NCI-H146 (cell line): ENCODE measurements at places on chromosomes 5 and 9.

DNA sequence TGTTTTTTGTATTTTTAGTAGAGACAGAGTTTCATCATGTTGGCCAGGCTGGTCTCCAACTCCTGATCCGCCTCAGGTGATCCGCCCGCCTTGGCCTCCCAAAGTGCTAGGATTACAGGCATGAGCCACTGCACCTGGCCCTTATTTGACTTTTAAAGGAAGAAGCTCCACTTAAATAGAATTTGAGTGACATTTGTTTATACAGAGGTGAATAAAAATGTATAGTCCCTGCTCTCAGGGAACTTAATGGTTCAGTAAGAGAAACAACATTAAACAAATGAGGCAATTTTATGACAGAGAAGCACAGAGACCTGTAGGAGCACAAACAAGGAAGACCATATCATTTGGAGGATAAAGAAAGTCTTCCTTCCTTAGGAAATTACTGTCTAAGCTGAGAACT, 65.7 kb downstream of the C9orf152 start:
- DNase-seq, result peak; percentile 38

GRCh38 chr9:122180633-122181032, 20.9 kb downstream of the MORN5 start:
- DNase-seq, result peak; percentile 74

DNA sequence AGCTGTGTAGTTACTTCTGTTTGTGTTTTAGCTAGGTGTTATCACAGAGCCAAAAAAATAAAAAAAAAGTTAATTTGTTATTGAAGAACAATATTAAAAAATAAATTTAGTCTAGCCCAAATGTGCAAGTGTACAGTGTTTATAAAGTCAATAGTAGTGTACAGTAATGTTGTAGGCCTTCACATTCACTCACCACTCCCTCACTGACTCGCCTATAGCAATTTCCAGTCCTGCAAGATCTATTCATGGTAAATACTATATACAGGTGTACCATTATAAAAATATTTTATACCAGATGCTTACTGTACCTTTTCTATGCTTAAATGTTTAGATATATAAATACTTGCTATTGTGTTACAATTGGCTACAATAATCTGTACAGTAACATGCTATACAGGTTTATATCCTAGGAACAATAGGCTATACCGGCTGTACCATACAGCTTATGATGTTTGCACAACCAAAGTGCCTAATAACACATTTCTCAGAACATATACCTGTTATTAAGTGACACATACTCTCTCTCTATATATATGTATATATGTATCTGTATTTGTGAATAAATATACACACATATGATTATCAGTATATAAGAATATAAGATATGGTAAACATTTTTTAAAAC, 341.4 kb upstream of the EDIL3 start:
- DNase-seq, result no peak

- no peak for DNase-seq
Observed at GRCh38 chr9:98107926-98108325, 11.1 kb downstream of the TRIM14 start.

GRCh38 chr5:115627295-115627865, 1.5 kb upstream of the TMED7 start:
- DNase-seq, result no peak

GRCh38 chr5:163809473-163809872, 304.1 kb downstream of the MAT2B start:
- DNase-seq, result no peak

DNA sequence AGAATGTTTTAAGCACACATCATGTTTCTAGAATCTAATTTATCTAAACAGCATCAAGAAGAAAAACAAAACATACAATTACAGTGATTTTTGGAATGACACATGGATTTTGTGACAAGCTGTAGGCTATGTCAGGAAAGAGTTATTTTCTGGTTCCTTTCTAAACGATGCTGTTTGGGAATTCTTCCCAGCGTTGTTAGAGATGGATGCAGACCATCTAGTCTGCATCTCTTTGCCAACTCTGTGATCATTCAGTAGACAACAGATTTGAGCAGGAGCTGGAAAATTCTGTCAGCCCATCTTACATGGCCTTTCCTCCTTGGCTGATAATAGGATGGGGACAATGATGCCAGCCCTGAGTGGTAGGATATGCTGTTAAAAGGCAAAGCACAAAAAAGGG, 295.7 kb upstream of the TRPC7 start:
- DNase-seq, result no peak

DNA sequence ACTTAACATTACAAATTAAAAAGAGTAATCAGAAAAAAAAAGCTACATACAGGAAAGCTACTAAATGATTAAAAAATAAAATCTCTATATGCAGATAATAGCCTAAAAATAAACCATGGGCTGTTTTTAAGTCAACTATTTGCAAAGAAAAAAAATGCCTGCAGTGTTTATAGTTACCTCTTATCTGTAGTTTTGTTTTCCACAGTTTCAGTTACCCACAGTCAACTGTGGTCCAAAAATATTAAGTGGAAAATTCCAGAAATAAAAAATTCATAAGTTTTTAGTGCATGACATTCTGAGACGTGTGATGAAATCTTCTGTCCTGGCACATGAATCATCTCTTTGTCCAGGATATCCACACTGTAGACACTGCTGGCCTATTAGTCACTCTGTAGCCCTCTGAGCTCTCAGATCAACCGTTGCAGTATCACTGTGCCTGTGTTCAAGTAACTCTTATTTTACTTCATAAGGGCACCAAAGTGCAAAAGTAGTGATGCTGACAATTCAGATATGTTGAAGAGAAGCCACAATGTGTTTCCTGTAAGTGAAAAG, 59.2 kb downstream of the PRELID2 start:
- no peak for DNase-seq

- DNase-seq, result no peak
Observed at GRCh38 chr5:172979778-172980177, 3.8 kb upstream of the ATP6V0E1 start.

- no peak for DNase-seq
Observed at GRCh38 chr9:127116957-127117356, 5.5 kb downstream of the ANGPTL2 start.

DNA sequence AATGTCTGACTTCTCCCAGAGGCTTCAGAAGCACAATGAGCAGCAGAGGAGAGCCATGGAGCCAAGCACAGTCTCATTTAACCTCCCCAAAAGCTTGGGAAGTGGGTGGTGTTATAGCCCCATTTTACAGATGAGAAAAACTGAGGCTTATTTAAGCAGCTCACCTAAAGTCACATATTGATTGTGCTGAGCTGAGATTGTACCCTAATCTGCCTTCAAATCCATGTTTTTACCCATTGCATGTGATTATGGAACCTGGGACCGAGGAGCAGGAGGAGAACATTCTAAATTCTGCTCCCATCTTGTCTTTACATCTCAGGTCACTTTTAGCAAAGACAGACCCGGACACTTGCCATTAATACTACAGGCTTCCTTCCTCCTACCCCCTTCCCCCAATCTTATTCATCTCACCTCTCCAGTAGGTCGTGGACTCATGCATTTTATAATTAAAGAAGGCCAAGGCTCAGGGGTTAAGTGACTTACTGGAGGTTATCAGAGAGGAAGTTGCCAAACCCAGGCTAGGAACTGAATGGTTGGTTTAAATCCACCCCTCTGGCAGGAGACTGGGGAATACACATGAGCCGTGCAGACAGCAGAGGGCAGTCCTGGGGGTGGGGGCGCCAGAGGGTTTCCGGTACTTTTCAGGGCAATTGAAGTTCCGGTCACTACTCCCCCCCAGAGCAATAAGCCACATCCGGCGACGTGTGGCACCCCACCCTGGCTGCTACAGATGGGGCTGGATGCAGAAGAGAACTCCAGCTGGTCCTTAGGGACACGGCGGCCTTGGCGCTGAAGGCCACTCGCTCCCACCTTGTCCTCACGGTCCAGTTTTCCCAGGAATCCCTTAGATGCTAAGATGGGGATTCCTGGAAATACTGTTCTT, 51.0 kb upstream of the IL17B start:
- DNase-seq, result no peak

DNA sequence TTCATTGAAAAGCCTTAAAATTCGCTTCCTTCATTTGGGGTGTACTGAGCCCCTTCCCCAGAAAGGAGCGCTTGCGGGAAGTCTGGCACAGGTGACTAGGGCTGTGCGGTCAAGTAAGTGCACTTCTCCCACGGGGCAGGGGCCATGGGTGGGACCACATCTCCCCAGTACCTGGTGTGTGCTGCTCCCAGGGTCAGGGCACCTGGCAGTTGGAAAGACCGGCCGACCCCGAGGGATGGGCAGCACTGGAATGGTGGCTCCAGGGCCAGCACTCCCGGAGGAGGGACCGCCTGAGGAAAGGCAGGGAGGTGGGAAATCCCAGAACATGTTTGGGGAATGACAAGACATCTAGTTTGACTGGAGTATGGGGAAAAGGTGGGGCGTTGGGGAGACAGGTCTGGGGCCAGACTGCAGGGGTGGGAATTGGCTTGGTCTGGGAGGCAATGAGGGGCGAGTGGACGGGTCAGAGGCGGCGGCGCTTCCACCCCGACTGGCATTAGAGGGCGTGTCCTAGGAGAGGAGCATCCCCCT, 727 bp upstream of the GLIPR2 start:
- DNase-seq, result no peak

DNA sequence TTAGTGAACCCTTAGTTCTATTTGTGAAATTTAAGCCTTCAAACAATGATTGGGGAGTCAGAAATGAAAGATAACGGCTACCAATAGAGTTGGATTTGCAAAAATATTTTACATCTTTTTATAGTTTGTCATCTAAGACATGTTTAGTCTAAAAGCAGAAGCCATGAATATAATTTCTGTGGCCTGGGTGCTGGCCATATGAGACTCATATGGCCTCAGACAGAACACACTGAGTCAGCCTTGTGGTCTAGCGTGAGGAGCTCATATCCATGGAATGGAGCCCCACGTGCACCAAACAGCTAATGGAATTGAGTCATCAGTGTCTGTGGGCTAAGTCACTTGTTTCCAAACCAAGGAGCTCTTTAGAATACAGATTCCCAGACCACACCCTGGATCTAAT, 240.7 kb upstream of the NREP start:
- DNase-seq, result no peak

DNA sequence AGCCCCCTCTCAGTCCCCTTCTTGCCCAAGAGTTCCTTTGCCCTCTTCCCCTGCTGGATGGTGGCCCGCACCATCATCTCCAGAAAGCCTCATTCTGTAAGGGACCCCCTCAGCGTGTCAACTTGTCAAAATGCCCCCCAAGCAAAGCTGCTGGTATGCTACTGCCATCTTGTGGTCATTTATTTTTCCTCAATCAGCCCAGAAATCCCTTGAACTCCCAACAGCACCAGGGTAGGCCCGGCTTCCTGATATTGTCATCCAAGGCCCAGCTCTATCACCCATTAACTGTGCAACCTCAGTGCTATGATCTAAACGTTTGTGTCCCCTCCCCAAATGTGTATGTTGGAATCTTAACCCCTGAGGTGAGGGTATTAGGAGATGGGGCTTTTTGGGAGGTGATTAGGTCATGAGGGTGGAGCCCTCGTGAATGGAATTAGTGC, 53.2 kb upstream of the FBXW11 start:
- no peak for DNase-seq

- no peak for DNase-seq
Observed at GRCh38 chr5:43839218-43839617, 236.2 kb downstream of the NNT start.

- no peak for DNase-seq
Observed at GRCh38 chr5:13348568-13348967, 595.9 kb downstream of the DNAH5 start.

- peak; percentile 39 for DNase-seq
Observed at GRCh38 chr9:1837453-1838084, 177.6 kb upstream of the SMARCA2 start.

GRCh38 chr5:173012882-173013281, 29.3 kb downstream of the ATP6V0E1 start:
- DNase-seq, result no peak

GRCh38 chr5:111385051-111385450, 127.3 kb downstream of the STARD4 start:
- DNase-seq, result peak; percentile 35

- no peak for DNase-seq
Observed at GRCh38 chr5:6359555-6360322, 18.6 kb downstream of the MED10 start.

- DNase-seq, result no peak
Observed at GRCh38 chr5:110580625-110581024, 145.8 kb downstream of the TMEM232 start.

- no peak for DNase-seq
Observed at GRCh38 chr9:136114610-136115009, 4.1 kb downstream of the TMEM250 start.

DNA sequence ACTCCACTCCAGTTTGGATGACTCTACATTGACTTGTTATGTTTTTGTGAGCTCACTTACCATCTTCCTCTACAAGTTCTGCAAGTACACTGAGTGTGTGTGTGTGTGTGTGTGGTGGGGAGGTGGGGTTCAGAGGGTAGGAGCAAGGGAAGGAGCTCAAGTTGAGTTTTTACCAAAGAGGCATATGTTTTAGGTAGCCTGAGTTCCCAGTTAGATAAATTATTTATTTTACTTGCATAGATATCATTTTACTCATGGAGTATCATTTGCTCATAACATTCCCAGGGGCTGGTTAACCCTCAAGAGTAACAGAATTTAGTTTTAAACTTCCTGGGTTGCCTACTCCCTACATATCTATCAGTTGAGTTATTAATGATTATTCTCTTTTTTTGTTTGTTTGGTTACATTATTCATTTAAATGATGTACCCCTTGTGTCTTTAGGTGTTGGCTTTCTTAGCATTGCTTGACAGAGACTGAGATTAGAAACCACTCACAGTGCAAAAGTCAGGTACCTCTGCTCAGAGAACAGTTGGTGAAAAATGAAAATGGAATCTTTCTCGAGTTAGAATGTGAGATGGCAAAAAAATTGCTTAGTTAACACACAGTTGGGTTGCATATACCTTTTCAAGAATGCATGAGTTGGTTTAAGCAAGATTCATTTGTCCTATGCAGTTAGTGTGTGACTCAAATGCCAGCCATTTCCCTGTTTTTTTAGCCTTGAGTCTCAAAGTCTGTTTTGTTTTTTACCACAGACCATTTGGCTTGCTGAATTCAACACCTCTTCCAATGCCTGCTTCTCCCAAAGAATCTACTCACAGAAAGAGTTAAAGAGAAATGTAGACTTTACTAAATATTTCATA, 29.2 kb downstream of the TNFSF8 start:
- no peak for DNase-seq

- no peak for DNase-seq
Observed at GRCh38 chr5:31963358-31964006, 210.6 kb downstream of the GOLPH3 start.

DNA sequence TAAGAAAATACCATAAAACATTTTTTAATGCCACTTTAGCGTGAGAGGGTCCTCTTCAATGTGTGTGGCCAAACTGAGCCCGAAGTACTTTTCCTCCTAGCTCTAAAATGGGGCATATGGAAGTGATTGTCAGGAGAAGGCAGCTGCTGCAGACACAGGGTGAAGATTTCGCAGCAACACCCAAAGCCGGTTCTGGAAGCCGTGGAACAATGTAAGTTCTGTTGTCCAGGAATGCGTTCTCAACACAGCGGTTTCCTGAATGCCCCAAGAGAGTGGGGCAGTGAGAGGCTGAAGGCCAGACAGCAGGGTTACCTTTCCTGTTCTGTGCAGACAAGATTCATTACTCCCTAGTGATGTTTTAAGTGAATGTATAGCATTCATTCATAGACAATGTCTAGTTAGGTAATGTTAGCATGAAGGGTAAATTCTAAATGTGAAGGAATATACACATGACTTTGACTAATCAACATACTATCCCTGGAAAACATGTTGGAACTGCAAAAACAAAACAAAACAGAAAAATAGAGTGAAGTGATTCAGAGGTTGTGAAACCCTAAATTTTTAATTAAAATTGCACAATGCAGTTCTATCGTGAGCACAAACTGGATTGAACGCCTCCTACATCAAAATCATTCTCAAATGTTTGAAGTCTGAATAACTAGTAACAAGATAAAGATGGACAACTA, 197.0 kb upstream of the SEMA6A start:
- no peak for DNase-seq
